Fibroblast of skin of left biceps (primary cell): ENCODE measurements at places on chromosomes 1 and 21.

- DNase-seq, result peak; percentile 53
Measured at GRCh38 chr1:42801832-42802473, 15.0 kb upstream of the ERMAP start.

- no peak for DNase-seq
Measured at GRCh38 chr1:91885213-91885715, 687 bp downstream of the TGFBR3 start.

DNA sequence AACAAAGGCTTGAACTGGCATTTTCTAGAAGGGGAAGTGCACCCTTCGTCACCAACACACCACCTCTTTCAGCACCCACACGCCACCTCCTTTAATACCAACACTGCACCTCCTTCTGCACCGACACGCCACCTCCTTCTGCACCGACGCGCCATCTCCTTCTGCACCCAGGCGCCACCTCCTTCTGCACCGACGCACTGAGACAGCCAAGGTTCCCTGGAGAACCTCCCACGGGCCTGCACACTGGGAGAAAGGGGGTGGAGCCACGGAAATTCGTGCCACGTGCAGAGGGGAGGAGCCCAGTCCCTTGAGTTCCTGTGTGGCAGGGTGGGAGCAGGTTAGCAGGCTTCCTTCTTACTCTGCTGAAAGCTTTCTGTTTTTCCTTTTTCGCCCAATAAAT, 327.9 kb upstream of the C1orf174 start:
- DNase-seq, result no peak

GRCh38 chr1:149917571-149918144, at the start of gene SV2A:
SV2A (minus strand) TSS chr1:149917844; CDS start chr1:149913840, 4,004 bp downstream.
- peak; percentile 24 for DNase-seq

DNA sequence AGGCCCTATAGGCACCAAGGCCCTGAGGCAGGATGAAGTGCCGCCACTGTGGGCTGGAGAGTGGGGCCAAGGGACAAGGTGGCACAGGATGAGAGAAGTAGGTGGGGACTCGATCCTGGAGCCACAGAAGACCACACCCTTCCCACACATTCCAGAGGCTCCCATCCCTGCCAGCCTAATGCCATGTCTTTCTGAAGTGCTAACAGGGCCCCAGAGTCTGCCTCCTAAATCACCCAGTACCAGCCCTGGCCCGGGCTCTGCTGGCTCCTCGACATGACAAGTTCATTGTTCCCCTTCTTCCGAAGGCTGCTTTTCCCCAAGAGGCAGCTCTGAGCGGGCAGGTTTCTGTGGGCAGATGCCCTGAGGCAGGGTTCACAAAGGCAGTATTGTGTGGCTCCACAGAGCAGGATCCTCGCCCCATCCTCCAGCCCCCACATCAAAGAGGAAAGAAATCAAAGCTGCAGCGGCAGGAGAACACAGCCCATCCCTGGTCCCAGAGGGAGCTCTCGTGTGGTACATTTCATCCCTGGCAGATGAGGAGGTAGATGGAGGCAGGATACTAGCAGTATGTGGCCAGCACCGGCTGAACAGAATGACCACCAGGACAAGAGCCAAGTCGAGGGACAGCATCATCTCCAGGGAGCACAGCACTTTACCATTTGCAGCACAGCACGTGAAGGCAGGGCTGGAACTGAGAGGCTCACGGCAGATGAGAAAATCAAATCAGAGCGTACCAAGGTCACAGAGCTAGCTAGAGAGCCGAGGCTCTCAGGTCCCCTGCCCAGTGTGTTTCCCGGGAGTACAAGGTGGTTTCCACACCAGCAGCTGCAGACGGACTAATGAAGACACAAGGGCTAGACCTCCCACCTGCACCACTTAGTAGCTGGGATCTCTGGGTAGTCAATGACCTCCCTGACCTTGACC, 64.8 kb downstream of the SYF2 start:
- no peak for DNase-seq

DNA sequence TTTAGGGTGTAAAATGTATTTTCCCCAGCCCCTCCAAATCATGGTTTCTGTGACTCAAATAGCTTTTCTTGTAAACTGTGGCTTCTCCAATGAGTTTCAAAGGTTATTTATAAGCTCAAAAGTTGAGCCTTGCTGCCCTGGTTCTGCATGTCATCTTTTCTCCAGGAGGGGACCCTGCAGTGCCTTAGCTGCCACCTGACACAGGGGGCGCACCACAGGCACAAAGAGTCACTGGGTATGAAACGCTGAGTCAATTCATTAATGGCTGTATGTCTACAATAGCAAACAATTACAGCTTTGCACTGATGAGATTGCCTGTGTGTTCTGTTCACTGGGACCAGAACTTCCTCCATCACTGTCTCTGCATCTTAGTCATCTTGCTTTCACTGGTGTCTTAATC, 100.8 kb downstream of the PCP4 start:
- no peak for DNase-seq

- DNase-seq, result no peak
Measured at GRCh38 chr1:71203241-71203640, 122.4 kb upstream of the ZRANB2 start.

GRCh38 chr1:44281962-44282703, 68.9 kb downstream of the DMAP1 start:
- no peak for DNase-seq

GRCh38 chr1:176789571-176790090, 326.7 kb downstream of the PAPPA2 start:
- no peak for DNase-seq

- DNase-seq, result no peak
Measured at GRCh38 chr1:25760871-25761270, 39.1 kb upstream of the SELENON start.

DNA sequence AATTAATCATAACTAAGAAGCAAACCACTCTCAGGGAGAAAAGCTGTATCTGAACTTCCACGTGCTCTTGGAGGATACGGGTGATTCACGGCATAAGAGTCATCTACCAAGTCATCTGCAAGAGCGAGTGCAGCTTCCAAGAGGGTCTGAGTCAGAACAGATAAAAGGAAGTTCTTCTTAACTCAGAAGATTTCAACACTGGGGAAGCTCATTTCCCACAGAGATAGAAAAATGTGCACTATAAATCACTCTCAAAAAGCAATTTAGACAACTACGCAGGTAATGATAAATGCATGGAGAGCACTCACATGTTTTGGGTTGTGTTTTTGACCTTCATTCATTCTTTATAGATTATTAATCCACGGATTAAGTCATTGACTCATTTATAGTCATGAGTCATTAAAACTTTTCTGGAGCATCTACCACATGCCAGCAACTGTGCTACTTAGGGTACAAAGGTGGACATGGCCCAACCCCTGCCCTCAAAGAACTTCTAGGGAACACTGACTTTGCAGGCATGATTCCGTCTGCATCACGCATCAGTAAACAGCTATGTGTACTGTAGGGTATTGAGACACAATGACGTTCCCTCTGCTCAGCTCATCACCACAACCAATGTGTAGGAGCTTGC, 20.8 kb downstream of the KCNJ15 start:
- peak; percentile 97 for DNase-seq

- DNase-seq, result no peak
Measured at GRCh38 chr1:46772571-46772970, 26.3 kb upstream of the CYP4B1 start.

DNA sequence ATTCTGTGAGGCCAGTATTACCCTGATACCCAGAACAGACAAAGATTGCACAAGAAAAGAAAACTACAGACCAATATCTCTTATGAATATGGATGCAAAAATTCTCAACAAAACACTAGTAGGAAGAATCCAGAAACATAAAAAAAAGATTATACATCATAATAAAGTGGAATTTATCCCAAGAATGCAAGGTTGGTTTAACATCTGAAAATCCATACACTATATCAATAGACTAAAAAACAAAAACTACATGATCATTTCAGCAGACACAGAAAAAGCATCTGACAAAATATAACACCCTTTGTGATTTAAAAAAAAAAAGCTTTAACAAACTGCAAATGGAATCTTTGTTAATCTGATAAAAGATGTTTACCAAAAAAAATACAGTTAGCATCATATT, 12.2 kb upstream of the MPL start:
- DNase-seq, result no peak

- no peak for DNase-seq
Measured at GRCh38 chr1:185804206-185804605, 70.0 kb downstream of the HMCN1 start.

GRCh38 chr1:161189036-161189435, 9.8 kb downstream of the ADAMTS4 start:
- DNase-seq, result no peak

- no peak for DNase-seq
Measured at GRCh38 chr21:26753822-26754221, 91.4 kb downstream of the ADAMTS1 start.

- no peak for DNase-seq
Measured at GRCh38 chr1:112034277-112034676, 44.8 kb upstream of the KCND3 start.

GRCh38 chr1:45802343-45803298, 791 bp upstream of the MAST2 start:
- peak; percentile 63 for DNase-seq

GRCh38 chr1:48227165-48228013, 4.9 kb downstream of the SLC5A9 start:
- DNase-seq, result no peak

DNA sequence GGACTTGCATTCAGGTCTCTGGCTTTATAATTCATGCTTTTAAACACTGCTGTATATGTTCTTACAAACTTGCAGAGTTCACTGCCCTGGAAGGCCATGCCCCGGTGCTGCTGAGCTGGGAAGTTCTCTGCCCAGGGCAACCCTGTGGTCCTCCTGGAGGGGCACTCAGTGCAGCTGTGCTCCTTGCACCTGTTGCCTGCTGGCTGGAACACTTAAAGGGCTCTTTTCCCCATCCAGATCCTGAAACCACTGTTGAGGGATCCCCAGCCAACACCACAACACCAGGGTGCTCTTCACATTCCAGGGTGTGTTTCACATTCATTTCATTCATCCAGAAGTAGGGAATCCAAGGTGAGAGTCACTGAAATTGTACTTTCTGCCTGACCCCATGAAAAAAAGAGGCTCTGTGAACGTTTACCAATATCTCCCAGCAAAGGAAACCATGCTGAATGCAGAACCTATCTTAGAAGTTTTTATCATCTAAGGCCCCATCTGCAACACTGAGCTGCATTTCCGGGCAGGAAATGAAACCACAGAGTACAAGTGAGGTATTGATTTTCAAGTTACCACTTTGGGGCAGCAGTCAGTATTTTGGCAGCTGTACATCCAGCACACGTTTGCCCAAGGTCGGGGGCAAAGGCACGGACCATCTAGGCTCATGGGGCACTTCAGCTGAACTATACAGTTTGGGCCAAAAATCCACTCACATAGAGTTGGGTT, 16.4 kb upstream of the KIAA0040 start:
- no peak for DNase-seq

DNA sequence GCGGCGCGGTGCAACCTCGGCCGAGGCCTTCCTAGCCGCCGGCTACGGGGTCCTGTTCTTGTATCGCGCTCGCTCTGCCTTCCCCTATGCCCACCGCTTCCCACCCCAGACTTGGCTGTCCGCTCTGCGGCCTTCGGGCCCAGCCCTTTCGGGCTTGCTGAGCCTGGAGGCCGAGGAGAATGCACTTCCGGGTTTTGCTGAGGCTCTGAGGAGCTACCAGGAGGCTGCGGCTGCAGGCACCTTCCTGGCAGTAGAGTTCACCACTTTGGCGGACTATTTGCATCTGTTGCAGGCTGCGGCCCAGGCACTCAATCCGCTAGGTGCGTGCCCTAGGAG, 379 bp downstream of the PPCS start:
- no peak for DNase-seq

GRCh38 chr1:31400393-31400792, 12.6 kb upstream of the SERINC2 start:
- DNase-seq, result peak; percentile 79

- DNase-seq, result no peak
Measured at GRCh38 chr21:36433059-36433709, 46.7 kb downstream of the CLDN14 start.

DNA sequence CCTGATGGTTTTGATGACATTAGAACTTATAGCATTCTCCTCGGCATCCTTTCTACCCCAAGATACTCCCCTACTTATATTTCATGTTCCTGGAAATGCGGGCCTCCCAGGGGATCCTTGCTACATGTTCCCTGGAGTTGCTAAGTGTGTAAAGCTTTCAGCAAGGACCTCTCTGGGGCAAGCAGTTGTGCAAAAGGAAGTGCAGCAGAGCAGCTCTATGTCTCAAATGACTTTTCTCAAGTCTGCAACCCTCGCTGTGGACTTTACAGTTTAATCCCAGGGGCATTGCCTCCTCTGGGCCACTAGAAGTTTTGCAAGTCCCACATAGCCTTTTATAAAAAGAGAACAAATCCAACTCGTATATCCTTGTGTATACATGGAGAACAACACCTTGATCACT, 20.8 kb upstream of the MNDA start:
- DNase-seq, result no peak

DNA sequence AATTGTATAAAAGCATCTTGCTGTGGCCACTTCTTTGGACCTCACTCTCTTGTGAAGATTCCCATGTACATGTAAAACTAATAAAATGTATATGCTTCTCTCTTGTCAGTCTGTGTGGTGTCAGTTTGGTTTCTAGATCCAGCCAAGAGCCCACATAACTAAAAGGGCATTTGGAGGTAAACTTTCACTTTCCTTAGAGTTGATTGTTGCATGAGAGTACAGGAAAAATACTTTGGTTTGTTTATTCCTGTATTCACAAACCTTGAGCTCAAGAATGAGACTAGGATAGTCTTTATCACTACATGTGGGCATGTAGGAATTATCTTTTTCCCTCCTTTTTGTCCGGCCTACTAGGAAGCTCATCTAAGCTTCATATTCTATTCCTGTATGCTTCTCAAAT, 50.9 kb downstream of the KCTD3 start:
- DNase-seq, result no peak

DNA sequence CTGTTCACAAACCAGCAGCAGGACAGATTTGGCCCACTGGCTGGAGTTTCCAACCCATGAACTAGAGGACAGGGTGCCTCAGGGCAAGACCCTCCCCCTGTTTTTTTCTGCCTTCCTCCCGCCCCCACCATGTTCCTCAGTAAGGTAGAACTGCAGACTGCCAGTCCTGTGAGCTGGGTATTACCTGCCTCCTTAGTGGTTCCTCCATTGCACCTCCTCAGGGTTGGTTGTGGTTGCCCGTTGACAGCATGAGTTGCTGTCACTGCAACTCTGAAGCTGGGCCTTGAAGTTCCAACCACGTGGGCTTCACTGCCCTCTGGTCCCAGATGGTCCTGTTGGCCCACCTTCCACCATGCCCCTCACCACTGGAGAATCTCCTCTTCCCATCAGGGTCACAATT, 28.8 kb downstream of the TENT5C start:
- no peak for DNase-seq

- DNase-seq, result no peak
Measured at GRCh38 chr1:211648336-211648735, 27.1 kb downstream of the NEK2 start.

DNA sequence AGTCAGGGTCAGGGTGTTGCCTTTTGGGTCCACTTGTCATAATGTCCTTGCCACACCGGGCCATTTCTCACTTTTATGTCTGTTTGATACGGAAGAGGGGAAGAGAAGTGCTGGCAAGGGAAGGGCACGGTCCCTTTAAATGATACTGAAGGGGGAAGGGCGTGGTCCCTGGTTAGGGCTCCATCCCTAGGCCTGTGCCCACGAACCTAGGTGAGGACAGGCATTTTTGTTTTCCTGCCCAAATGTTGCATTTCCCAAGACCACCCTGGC, 25.2 kb downstream of the B3GALT5 start:
- no peak for DNase-seq

GRCh38 chr1:43563876-43564539, 33.3 kb downstream of the PTPRF start:
- DNase-seq, result no peak

- no peak for DNase-seq
Measured at GRCh38 chr1:242468784-242469183, 55.7 kb downstream of the PLD5 start.

- DNase-seq, result no peak
Measured at GRCh38 chr1:219553934-219554502, 58.9 kb downstream of the ZC3H11B start.
